AG10803 (cell line): ENCODE measurements at places on chromosomes 12 and 14.
A peak's percentile ranks its signal among the peaks of the same experiment; 100 is the strongest.

DNA sequence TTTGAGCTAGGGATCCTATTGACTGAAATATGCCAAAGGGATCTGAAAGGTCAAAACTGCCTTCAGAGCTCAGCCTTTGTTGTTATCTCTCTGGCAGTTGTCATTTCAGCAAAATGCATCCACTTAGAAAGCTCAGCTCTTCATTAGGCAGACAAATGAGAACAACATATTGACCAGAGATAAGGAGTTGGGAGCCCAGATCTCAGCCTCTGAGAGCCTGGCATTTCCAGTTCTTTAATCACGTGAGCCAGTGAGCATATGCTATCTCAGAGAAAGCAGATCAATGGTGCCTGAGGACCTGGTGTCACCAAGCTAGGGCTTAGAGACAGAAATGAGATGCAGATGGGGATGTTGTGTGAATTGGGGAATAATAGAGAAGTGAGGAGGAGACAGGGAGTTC is 101.1 kb downstream of the DAD1 start:
- DNase-seq: no peak

- no peak for DNase-seq
Observed at GRCh38 chr14:68020493-68020892, 200.9 kb downstream of the RAD51B start.

GRCh38 chr12:16359512-16360491 is 12.4 kb downstream of the MGST1 start:
- peak; percentile 43 for DNase-seq

GRCh38 chr14:77585385-77585784 is 31.1 kb downstream of the SPTLC2 start:
- no peak for DNase-seq

DNA sequence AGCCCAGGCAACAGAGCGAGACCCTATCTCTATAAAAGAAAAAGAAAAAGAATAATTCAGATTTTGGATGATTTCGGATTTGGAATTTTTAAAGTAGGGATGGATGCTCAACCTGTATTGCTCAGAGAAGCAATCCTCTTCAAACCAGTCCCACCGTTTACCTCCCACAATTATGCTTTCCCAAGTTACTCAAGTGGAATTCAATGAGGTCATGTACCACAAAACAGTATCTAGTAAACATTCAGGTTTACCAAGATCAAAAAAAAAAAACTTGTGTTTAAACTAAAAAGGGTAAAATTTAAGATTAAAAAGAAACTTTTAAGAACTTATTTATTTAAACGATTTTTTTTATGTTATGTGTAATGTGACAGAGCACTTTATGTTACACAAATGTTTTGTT is 2.5 kb downstream of the KDM5A start:
- DNase-seq: peak; percentile 57

GRCh38 chr14:62734831-62735230 is 310.4 kb downstream of the KCNH5 start:
- DNase-seq: no peak

- DNase-seq: no peak
Observed at GRCh38 chr14:88748288-88748687, 44.5 kb downstream of the EML5 start.
